Astrocyte (in vitro differentiated cells and primary cell): ENCODE measurements at places on chromosomes 4 and X. TPM values are rescaled to one million over a fixed set of nuclear protein-coding genes. Genes with fewer than 3 reads are reported as not detected.
A peak's percentile ranks its signal among the peaks of the same experiment; 100 is the strongest.

- H3K27me3 ChIP-seq, result no peaks in the 10 kb centered on the region
- peak; percentile 12 for DNase-seq
- H3K4me3 ChIP-seq, result no peak overlapping the region
- H3K27ac ChIP-seq, result no peak overlapping the region
- no peaks in the 10 kb centered on the region for H3K4me1 ChIP-seq
Observed at GRCh38 chr4:61079976-61080375, 120.2 kb upstream of the ADGRL3 start.

- no peaks in the 10 kb centered on the region for H3K36me3 ChIP-seq
- H3K4me3 ChIP-seq, result no peak overlapping the region
- H3K27me3 ChIP-seq, result no peaks in the 10 kb centered on the region
- DNase-seq, result no peak
Observed at GRCh38 chr4:95830651-95831050, 9.2 kb upstream of the PDHA2 start.

DNA sequence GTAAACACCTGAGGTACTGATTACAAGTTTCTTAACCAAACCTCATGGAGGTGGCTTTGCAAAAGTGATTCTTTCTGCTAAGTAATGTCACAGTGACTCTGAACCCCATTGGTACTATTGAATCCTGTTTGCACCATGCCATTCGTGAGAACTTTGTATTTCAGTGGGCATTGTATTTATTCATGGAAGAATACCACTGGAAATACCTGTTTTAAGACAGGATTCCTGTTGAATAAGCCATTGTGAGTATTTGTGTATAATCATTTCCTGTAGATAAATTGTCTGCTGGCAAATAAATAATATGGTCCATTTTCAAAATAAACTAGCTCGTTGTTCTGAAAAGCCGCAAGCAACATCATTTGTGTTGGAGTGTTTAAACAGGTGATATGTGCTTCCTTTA is 136.4 kb upstream of the GUCY1A1 start:
- H3K27ac ChIP-seq, result no peak overlapping the region
- H3K4me3 ChIP-seq, result no peak overlapping the region
- DNase-seq, result no peak
- no peaks in the 10 kb centered on the region for H3K36me3 ChIP-seq
- no peaks in the 10 kb centered on the region for H3K4me1 ChIP-seq

DNA sequence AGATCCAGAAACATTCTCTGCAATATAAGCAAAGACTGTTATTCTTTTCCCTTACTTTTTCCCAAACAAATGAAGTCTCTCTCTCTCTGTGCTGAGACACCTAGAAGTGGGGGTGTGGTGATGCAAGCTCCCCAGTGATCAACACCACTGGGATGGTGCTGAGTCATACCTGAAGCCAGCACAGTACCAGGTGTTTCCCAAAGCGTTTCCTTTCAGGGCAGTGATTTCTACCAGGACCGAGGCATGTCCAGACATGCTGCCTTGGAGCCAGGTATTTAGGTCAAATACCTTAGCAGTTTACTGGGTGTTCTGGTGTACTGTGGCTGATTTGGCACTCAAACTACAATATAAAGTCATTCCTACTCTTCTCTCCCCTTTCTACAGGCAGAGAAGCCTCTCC is 726.5 kb downstream of the FAM133A start:
- no peaks in the 10 kb centered on the region for H3K27me3 ChIP-seq
- H3K36me3 ChIP-seq, result no peaks in the 10 kb centered on the region
- DNase-seq, result no peak
- no peaks in the 10 kb centered on the region for H3K4me1 ChIP-seq

Gene COX7B
- 246 and 250 TPM in 2 replicates for total RNA-seq
